ENCODE measurements at places on chromosomes 7 and 10.

GRCh38 chr10:97714401-97715258, 1.1 kb downstream of the MARVELD1 start:
- DNase-seq, result no peak

- no peak for DNase-seq
Observed at GRCh38 chr7:5758753-5759335, 22.6 kb downstream of the RNF216 start.

GRCh38 chr10:129055225-129055624, 411.8 kb upstream of the MGMT start:
- DNase-seq, result no peak

DNA sequence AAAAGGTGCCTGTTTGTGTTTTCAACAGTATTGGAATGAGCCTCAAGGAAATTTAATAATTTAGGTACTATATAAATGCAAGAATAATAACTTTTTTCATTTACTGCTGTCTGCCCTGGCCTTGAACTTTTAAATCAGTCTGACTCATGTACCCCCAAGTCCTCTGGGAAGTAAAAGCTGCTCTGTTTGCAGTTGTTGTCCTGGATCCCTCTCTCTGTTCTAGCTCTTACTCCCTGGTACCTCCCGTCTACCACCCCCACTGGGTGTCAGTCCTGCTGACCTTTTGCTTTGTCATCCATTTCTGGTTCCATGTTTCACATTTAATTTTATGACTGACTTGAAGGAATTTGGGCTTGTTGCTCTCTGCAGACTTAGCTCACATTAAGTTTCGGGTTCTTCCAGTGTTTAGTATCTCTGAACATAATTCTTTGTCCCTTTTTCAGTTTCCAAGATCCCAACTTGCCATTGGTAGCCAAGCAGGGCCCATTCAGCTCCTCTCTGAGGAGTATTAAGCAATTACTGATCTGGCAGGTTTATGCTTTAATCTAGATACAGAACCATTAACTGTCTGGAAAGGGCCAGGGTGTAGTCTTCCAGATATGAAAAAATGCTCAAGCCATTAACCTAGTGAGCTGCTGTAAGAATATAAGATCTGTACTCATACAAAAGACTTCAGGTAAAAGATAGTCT, 208.7 kb upstream of the FAM3C start:
- no peak for DNase-seq

DNA sequence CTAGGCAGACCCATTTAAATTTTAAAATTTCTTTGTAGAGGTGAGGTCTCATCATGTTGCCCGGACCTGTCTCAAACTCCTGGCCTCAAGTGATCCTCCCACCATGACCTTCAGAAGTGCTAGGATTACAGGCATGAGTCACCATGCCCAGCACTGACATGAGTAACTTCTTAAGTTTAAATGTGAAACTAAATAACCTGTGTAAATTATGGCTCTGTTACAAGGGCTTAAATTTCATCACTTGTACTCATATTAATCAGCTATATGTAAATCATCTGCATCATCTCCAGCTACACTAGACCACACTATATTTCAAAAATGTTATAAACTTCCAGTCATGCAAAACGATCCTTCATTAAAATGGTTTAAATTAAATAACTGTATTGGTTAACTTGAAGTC, 56.1 kb downstream of the ATAD1 start:
- DNase-seq, result no peak

DNA sequence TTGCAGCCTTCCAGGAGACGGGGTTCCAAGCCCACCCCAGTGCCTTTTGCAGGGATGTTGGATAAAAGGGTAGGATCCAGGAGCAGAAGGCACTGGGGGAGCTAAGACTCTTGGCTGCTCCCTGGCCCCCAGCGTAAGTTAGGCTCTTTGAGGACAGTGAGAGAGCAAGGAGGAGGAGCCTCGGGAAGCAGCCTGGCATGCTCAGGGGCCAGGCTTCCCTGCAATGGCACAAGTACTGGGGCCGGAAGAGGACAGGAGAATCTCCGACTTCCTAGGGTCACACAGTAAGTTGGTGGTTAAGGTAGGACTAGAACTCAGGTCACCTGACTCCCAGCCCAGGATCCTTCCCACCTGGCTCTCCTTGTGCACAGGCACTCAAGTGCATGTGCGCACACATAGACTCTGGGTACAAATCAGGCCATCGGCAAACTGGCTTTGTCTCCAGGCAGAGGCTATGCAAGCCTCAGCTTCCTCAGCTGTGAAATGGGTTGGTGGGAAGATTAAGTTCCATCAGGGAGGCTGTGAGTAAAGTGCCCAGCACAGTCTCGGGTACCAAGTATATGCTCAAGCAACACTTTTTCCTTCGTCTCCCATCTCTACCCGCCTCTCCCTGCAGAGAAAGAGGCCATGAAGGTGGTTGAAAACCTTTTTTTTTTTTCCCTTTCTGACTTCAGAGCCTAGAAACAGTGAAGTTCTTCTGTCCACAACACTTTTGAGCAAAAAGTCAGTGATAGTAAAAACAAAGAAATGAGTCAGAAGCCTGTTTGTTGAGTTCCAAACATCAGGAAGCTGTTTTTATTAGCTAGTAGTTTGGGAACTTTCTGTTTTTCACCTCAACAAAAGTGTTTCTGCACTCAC, 79.1 kb downstream of the NEURL1 start:
- DNase-seq, result no peak

DNA sequence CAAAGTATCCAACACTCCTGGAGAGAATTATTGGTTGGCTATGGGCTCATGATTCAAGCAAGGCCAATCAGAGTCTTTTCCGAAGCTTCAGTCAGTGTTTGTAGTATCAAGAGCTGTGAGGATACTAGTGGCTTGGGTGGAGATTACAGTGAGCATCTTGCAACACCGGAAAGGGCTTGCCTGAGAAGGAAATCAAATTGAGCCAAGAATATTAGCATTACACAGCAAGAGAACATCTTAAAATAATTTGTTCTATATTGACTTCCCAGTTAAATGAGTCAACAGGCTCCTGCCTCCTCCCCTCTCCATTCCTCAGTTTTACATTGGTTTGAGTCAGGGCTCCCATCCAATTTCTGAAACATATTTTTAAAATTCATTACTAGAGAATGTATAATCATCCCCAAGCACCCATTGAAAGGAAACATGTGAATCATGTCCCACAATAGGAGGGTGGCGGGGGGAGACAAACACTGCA, 127.4 kb downstream of the ELAPOR2 start:
- no peak for DNase-seq

GRCh38 chr7:47551668-47552440, 30.1 kb downstream of the TNS3 start:
- DNase-seq, result no peak

DNA sequence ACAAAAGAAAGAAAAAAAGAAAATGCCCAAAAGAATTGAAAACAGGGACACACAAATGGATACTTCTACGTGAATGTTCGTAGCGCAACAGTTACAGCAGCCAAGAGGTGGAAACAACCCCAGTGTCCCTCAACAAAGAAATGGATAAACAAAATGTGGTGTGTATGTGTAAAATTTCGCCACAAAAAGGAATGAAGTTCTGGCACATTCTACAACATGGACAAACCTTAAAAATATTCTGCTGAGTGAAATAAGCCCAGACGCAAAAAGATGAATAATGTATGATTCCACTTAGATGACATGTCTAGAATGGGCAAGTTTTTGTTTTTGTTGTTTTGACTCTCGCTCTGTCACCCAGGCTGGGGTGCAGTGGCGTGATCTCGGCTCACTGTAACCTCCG, 10.9 kb downstream of the UCMA start:
- DNase-seq, result no peak

GRCh38 chr7:11297126-11297625, 323.5 kb downstream of the PHF14 start:
- no peak for DNase-seq

- DNase-seq, result no peak
Observed at GRCh38 chr7:87330942-87331341, 14.5 kb upstream of the CROT start.

GRCh38 chr10:42929236-42929635, 146.6 kb downstream of the BMS1 start:
- DNase-seq, result no peak

DNA sequence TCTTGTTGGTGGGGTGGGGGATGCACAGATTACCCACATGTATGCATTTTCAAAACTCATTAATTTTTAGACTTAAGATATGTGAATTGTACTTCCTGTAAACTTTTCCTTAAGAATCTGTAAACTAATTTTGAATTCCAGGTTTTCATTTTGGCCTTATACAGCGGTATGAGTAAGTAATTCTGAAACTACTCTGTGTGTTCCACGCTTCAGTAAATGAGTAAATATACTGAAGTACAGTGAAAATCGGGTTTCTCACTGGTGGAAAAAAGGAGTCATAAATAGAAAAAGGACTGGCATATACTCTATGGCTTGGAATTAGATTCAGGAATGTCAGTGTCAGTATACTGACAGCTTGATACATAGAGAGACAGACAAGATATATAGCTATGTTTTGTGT, 72.8 kb downstream of the CTTNBP2 start:
- DNase-seq, result no peak

DNA sequence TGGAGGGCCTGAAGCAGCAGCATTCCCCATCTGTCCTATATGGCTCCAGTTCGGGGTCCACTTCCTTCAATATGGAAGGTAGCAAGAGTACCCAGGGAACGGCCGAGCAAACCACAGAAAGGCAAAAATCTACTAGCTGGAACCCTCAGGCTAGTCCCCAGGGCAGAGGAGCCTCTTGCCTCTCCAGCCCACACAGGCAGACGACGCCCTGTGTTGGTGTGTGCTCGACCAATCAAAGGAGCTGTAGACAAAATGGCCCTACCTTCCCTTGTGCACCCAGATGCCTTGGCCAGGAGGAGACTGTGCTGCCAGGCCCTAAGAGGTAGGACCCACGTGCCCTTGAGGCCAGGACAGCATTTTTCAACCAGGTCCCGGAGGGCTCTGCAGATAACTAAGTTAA, 91.5 kb downstream of the FAM53B start:
- DNase-seq, result no peak

- DNase-seq, result no peak
Observed at GRCh38 chr7:22582863-22583622, 83.1 kb upstream of the STEAP1B start.

GRCh38 chr7:23622506-23622925, 25.3 kb downstream of the CCDC126 start:
- no peak for DNase-seq

DNA sequence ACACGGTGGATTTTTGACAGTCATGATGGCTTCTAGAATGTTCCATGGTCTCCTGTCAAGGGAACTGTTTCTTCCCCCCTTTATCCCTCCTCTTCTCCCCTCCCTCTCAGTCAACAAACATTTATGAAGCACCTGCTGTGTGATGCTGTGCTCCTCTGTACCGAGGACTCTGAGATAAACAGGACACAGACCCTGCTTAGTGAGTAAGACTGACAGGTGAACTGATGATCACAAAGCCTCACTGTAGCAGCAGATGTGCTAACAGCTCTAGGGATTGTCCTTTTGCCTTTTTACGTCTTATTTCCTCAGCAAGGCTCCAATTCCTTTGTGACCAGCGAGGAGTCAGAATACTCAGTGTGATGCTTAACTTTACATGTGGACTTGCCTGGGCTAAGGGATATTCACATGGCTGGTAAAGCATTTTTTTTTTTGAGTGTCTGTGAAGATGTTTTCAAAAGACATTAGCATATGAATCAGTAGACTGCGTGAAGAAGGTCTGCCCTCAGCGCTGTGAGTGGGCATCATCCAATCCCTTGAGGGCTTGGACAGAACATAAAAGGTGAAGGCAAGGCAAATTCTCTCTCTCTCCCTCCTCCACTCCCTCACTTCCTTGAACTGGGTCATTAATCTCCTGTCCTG, 170.1 kb downstream of the ADRA2A start:
- DNase-seq, result no peak

DNA sequence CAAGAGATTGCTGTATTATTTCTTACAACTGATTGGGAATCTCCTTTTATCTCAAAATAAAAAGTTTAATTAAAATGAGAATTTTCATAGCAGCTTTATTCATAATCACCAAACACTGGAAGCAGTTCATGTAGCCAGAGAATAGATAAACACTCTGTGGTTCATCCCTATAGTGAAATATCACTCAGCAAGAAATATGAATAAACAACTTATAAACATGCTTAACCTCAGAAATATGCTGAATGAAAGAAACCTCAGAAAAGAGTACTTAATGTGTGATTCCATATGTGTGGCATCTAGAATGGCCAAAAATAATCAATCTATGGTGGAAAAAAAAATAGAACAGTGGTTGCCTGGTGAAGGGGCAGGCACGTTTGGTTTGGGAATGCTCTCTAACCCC, 33.3 kb downstream of the MYO1G start:
- no peak for DNase-seq

DNA sequence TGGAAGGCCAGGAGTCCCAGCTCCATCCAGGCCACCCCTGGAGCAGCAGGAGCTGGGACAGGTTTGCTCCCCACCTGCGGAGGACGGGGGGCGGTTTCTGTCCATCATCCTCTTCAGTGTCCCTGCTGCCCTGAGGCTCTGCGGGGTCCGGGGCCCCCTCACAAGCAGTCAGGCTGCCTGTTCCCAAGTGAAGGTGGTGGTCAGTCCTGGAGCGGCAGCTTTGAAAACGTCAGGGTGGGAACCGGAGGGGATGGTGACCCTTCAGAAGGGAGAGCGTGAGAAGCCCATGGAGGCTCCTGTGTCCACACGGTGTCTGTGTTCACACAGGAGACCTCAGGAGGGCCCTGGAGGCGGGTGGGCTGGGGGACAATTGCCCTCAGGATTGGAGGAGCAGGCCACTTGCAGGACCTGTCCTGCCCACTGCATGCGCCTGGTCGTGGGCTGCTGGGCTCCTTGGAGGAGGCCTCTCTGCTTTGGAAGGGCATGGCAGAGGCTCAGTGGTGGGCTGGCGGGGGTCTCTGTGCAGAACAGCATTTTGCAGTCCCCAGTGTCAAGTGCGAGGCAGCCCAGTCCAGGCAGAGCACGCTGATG, 49.3 kb upstream of the INPP5A start:
- no peak for DNase-seq

DNA sequence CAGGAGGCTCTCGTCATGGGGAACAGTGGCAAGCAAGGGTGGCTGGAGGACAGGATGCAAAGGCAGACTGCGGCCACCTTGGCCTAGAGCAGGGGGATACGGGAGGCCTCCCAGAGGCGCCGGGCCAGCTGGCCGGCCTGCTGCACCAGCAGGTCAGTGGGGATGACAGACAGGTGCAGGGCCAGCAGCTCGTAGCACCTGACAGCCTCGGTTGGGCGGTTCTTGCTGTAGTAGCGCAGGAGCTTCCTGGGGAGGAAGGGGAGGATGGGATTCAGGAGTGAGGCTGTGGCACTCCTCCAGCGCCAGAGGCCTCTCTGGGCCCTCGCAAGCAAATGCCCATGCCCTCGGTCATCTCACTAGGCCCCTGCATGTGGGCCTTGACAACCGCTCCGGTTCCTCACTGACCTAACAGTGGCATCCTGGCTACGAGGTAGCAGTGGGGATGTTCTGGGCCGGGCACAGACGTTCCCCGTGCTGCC, 2.5 kb upstream of the PYROXD2 start:
- DNase-seq, result no peak

Measured in cortex of kidney (tissue), 1 donor.